ENCODE measurements at places on chromosomes 1 and 21.

- H3K36me3 ChIP-seq: peaks cover 26% of the 10 kb centered on the region
- peaks cover 36% of the 10 kb centered on the region for H3K4me1 ChIP-seq
- H3K4me3 ChIP-seq: no peak overlapping the region
- no peaks in the 10 kb centered on the region for H3K27me3 ChIP-seq
Measured at GRCh38 chr1:29157269-29157601, 24.5 kb downstream of the SRSF4 start.

DNA sequence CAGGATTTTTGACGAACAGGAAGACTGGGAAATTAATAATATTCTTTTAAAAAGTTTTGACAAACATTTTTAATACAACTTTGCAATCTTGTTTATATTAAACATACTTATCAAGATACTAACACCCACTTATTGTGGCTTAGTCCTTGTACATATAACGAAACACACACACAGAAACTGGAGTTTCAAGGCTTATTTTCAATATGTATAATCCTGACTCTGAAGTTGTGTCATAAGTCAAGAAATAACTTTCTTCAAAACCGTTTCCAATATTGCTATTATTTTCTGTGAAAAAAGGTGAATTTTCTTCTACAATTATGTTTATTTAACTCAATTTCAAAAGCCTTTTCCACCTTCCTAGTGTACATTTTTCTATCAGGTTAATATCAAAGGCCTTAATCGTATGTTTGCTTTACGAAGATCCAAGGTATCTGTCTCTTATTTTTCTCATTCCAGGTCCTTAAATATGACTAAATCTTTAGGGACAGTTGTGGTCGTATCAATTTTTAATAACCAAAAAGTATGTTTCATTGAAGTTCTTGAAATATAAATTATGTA lies 1.8 kb downstream of the CDKN2C start:
- DNase-seq: no peak
- H3K27ac ChIP-seq: peak overlapping the region; percentile 98
- peak overlapping the region; percentile 79 for H3K4me3 ChIP-seq
- H3K27me3 ChIP-seq: no peaks in the 10 kb centered on the region
- no peaks in the 10 kb centered on the region for H3K36me3 ChIP-seq

DNA sequence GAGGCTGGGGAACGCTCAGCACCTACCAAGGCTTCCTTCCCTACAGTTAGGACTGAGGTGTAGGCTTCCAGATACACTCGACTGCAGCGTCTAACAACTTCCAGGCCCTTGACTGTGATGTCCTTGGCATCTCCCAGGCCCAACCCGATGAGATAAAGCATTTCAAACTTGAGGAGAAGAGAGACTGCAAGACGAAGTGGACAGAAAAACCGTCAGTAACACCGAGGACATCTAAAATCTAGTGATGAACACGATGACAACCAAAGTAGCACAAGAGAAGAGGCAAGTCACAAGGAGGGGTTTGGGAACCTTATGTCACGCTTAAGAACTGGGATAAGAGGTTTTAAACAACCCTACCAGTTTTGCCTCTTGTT lies 314 bp downstream of the DPH5 start:
- H3K36me3 ChIP-seq: no peaks in the 10 kb centered on the region
- H3K27ac ChIP-seq: peak overlapping the region; percentile 82
- H3K4me1 ChIP-seq: peaks cover 9% of the 10 kb centered on the region
- H3K4me3 ChIP-seq: peak overlapping the region; percentile 69
- H3K27me3 ChIP-seq: no peaks in the 10 kb centered on the region

DNA sequence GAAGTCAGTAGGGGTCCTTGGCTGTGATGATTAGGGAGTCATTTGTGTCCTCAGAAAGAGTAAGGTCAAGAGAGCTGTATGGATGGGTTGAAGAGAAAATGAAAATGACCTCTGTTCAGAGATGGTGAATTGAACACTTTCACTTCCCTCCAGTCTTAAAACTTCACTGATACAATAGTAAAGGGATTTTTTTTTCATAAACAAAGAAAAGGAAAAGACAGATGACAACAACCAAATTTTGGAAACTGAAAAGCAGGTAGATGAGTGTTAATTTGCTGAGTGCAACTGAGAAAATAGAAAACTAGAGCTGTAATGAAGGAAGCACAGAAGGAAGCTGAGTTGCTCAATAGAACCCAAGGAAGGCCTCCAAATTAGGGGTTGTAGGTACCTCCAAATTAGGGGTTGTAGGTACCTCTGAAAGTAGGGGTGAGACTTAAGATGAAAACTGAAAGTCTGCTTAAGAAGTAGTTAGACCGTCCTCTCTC lies 14.8 kb upstream of the S1PR1 start:
- no peak overlapping the region for H3K4me3 ChIP-seq
- no peaks in the 10 kb centered on the region for H3K36me3 ChIP-seq
- H3K4me1 ChIP-seq: no peaks in the 10 kb centered on the region

- DNase-seq: no peak
- H3K27me3 ChIP-seq: no peaks in the 10 kb centered on the region
Measured at GRCh38 chr1:208868554-208868953, 624.4 kb upstream of the PLXNA2 start.

GRCh38 chr1:30039354-30040080 lies 683.9 kb downstream of the MATN1 start:
- no peak overlapping the region for H3K4me3 ChIP-seq
- H3K4me1 ChIP-seq: no peaks in the 10 kb centered on the region
- H3K36me3 ChIP-seq: no peaks in the 10 kb centered on the region
- no peaks in the 10 kb centered on the region for H3K27me3 ChIP-seq
- no peak overlapping the region for H3K27ac ChIP-seq

DNA sequence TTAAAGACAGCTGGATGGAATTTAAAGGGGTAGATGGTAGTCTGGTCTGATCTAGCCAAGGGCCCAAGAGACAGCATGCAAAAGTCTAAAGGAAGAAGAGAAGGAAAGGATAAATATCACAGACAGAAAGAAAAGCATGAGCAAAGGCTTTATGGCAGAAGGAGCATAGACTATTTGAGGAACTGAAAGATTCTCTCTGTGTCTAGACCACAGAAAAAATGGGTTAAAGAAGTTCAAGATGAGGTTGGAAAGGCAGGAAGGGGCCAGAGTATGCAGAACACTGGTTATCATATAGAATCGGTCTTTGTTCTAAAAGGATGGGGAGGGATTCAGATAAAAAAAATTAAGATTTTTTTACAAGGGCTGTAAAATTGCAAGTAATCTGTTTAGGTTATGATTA lies 136.8 kb upstream of the SGIP1 start:
- DNase-seq: no peak
- no peaks in the 10 kb centered on the region for H3K36me3 ChIP-seq
- no peak overlapping the region for H3K27ac ChIP-seq
- no peaks in the 10 kb centered on the region for H3K27me3 ChIP-seq

DNA sequence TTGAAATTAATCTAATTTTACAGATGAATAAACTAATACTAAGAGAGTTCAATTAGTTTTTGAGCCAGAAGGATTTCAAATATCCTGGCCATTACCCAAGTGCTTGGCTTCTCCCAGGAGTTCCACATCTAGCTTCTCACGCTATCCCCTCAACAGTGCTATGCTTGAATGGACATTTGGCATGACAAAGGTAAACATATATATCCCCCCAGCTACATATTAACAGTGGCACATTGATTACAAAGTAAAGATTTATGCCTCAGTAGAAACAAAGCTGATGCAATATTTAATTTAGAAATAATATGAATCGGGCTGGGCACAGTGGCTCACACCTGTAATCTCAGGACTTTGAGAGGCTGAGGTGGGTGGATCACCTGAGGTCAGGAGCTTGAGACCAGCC lies 434.6 kb upstream of the PRMT6 start:
- H3K4me3 ChIP-seq: no peak overlapping the region
- no peaks in the 10 kb centered on the region for H3K4me1 ChIP-seq
- no peaks in the 10 kb centered on the region for H3K27me3 ChIP-seq
- H3K27ac ChIP-seq: no peak overlapping the region
- no peaks in the 10 kb centered on the region for H3K36me3 ChIP-seq

GRCh38 chr21:38139380-38140168 lies 117.2 kb upstream of the KCNJ15 start:
- no peak overlapping the region for H3K4me3 ChIP-seq
- no peaks in the 10 kb centered on the region for H3K4me1 ChIP-seq
- H3K27ac ChIP-seq: no peak overlapping the region
- no peak for DNase-seq
- no peaks in the 10 kb centered on the region for H3K27me3 ChIP-seq

DNA sequence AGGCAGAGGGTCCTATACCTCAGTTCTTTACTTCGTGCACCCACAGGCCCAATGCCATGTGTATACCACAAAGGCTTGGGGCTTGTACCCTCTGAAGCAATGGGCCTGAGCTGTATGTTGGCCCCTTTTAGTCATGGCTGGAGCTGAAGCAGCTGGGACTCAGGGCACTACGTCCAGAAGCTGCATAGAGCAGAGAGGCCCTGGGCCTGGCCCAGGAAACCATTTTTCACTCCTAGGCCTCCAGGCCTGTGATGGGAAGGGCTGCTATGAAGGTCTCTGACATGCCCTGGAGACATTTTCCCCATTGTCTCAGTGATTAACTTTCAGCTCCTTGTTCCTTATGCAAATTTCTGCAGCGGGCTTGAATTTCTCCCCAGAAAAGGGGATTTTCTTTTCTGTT lies 48.1 kb upstream of the VTCN1 start:
- H3K4me3 ChIP-seq: no peak overlapping the region
- no peaks in the 10 kb centered on the region for H3K27me3 ChIP-seq
- DNase-seq: no peak
- H3K27ac ChIP-seq: no peak overlapping the region
- H3K36me3 ChIP-seq: no peaks in the 10 kb centered on the region
- H3K4me1 ChIP-seq: no peaks in the 10 kb centered on the region
